ENCODE measurements at places on chromosomes 5 and 9.

DNA sequence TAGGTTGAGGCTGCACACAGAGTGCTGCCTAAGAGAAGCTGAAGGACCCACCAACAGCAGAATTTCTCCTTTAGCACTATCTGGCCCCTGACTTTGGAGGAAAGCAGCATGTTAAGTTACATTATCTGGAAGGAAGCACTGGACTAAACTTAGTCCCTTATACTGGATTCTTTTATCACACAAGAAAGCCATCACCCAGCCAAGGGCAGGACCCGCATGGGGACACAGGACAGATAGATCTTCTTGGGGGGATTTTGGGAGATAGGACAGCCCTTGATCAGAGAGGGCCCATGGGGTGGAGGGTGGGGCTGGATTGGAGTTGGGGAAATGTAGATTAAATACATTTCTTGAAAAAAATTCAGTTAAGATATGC is 14.4 kb downstream of the ANKRD33B start:
- DNase-seq, result no peak

- DNase-seq, result no peak
Measured at GRCh38 chr5:68711293-68712200, 382.3 kb upstream of the SLC30A5 start.

DNA sequence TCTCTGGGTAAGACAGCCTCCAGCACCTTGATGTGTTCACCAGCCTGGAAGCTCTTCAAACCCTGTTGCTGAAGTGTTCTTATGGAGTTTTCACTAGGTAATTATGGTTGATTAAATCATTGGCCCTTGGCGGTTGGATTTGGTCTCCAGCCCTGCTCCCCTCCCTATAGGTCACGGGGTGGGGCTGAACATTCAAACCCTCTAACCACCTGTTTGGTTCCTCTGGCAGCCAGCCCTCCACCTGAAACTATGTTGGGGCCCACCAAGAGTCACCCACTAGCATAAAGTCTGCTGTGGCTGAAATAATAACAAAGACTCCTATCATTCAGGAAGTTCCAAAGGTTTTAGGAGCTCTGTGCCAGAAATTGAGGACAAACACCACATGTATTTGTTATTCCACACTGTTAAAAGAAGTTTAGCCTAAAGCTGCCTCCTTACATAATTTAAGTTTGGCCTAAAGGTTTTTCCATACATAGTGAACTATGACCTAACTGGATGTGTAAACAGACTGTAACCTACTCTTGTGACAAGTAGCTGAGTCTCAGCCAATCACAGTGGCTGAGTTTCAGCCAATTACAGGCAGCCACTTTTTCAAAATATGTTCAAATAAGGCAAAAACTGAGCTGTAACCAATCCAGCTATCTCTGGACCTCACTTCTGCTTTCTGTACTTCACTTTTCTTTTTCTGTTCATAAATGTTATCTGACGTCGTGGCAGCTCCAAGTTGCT is 34.8 kb downstream of the TMEM252 start:
- no peak for DNase-seq

- DNase-seq, result no peak
Measured at GRCh38 chr5:172573986-172574870, 66.8 kb upstream of the NEURL1B start.

- no peak for DNase-seq
Measured at GRCh38 chr5:17433406-17433805, 64.6 kb upstream of the TAF11L2 start.

DNA sequence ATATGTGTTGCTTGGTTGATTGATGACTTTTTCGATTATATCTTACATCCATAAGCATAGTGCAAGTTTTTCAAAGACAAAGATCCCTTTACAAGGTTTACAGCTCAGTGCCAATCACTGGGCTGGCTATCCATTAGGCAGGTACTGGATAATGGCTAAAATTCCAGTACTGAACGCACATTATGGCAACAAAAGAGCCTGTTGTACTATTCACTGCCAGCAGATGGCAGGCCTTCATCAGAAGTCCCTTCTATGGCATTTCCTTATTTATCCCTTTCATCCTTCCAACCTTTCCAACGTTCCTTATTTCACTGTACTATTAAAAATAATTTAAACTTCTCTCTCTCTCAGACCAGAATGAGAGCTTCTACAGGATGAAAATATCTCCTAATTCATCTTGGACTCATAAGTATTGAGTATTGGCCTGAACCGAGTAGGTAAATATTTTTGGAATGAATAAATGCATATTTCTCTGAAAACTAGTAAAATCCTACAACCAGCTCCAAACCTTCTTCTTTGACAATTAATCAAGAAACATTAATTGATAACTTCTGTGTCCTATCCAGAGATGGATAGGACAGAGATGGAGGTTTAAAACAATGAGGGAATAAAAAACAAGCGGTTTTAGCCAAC is 6.7 kb upstream of the WNT8A start:
- DNase-seq, result peak; percentile 63

DNA sequence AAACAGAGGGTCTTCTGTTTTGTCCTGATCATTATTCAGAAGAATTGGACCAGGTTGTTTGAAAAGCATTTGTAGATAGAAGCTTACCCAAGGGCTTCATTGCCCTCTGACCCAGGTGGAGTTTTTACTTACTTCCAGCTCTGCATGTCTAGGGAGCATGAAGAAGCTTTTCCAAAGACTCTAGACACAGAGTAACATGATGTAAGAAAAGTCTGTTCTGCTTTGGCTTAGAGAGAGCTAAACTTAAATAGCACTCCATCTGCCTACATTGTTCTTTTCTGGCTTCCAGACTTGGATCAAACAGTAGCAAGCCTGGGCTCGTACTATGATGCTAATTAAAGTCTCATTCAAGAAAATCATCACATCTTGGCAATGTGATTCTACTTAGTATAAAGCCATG is 112.1 kb downstream of the SNCAIP start:
- DNase-seq, result no peak

DNA sequence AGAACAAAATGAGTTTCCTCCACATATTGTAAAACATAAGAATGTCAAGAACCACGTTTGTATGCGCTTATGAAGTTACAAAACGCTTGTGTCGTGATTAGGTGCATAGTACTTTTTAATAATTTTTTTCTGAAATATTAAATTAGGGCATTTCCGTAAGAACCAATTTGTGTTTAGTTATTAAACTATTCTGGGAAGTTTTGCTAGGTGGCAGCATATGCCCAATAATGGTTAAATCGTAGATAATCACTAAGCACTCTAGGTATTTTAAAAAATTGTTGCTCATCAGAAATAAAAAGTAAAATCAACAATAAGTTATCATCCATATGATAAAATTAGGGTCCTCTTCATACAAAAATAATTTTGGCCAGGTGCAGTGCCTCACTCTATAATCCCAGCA is 5.4 kb downstream of the SRFBP1 start:
- DNase-seq, result no peak

GRCh38 chr9:128232528-128233428 is 29.6 kb downstream of the DNM1 start:
- no peak for DNase-seq

GRCh38 chr5:2848619-2849018 is 97.1 kb upstream of the IRX2 start:
- DNase-seq, result no peak

- DNase-seq, result no peak
Measured at GRCh38 chr5:74396913-74397622, 243.5 kb downstream of the ENC1 start.

DNA sequence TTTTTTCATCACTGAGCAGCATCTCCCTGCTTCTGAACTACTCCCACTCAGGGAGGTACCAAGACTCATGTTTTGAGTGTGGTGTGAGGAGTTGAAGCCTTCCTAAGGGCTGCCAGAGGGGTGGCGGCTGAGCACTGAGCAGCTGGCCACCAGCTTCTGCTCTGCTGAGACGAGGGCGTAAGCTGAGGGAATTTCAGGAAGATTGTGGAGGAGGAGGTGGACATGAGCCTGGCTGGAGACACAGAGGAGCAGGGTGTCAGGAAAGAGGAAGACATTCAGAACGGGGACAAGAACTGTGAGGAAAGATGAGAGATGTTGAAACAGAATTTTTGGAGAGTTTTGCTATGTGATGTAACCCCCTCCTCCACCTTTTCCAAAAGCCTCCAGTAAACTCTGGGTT is 7.8 kb downstream of the LCP2 start:
- DNase-seq, result no peak

DNA sequence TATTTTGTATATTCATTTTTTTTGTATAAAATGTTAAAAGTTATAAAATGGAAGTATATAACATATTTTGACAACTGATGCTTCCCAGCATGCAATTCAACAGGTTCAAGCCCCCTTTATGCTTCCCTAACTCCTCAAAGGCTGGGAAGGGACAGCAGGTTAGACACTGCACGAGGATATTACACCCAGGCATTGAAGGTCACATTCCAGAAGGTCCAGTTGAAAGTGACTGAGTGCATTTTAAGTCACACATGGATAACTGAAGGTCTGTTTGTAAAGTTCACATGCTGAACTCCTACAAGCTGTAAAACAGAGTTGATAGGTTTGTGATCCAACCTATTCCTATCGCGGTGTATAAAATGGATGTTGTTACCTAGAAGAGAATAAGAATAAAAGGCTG is 13.6 kb downstream of the PRXL2C start:
- no peak for DNase-seq

GRCh38 chr9:35726931-35727330 is 5.1 kb downstream of the TLN1 start:
- no peak for DNase-seq

DNA sequence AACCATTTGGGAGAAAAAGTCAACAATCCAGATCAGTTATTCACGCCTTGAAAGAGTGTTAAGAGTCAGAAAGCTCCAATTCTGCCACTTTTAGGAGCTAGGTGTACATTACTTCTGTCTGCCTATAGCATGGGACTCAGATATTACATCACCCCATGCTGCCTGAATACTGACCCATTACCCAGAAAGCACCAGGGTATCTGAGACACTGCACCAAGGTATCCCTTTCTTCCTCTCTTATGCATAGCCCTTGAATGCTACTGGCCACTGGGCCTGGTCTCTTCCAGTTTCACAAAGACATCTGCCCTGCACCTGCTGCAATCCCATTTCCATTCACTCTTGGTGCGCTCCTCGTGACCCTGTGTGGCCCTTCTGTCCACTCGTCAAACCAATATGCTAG is 2.6 kb downstream of the STRBP start:
- no peak for DNase-seq

GRCh38 chr5:112555691-112556090 is 136.6 kb upstream of the EPB41L4A start:
- DNase-seq, result no peak

DNA sequence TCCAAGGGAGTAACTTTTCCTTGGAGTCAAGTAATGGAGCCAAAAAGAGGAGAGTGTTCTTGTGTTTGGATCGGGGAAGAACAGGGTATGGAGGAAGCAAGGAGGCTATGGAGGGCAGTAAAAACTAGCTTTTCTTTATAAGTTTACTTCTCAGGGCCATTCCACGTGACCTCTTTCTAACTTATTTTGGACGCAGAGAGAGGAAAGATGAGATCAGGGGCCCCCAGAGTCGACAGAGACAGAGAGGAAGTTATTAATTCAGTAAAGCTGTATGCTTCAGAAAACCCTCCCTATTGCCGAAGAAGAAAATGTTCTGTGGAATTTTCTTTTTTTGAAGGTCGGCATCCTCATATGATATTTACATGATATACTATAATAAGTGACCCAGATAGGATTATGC is 233.8 kb upstream of the MPDZ start:
- DNase-seq, result peak; percentile 53

DNA sequence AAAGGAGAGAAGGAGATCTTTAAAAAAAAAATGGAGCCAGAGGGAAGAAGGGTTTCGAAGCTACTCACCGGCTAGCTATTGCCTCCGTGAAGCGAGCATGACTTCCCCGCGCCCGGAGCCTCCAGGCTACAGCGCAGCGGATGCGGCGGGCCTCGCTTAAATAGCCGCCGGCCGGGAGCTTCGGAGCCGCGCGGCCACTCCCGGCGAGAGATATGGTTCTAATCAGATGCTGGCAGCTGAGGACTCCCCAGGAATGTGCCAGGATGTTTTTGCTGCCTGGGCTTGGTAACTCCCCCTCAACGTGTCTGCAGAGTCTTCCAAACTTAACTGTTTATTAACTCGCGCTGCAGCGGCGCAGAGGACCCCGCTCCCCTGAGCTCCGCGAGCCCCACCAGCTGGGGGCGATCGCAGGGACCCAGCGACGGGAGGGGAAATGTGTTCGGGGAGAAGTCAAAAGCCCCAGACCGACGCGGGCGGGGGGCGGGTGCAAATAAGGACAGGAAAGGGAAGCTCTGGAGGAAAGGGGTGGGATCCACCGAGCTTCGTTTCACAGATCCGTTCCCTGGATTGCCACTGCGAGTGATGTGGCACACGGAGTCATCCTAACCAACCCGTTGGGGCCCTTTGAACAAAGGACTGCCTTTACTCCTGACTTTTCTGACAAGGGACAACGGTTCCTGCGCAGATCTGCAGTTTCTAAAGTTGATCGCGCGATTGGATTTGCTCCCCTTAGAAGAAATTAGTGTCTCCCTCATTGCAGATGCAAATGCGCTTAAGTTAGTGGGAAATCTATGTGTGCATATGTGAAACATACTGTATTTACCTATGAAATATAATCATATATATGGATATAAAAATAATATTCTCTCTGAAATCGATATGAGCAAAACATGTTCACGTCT is at the start of gene DAB2:
TSS of gene DAB2 (minus strand) at position 245 of the 902 bp plus-strand sequence. CDS start 30,660 bp downstream, outside the sequence.
- peak; percentile 88 for DNase-seq

- DNase-seq, result peak; percentile 46
Measured at GRCh38 chr5:93532370-93532769, 48.6 kb downstream of the NR2F1-AS1 start.

DNA sequence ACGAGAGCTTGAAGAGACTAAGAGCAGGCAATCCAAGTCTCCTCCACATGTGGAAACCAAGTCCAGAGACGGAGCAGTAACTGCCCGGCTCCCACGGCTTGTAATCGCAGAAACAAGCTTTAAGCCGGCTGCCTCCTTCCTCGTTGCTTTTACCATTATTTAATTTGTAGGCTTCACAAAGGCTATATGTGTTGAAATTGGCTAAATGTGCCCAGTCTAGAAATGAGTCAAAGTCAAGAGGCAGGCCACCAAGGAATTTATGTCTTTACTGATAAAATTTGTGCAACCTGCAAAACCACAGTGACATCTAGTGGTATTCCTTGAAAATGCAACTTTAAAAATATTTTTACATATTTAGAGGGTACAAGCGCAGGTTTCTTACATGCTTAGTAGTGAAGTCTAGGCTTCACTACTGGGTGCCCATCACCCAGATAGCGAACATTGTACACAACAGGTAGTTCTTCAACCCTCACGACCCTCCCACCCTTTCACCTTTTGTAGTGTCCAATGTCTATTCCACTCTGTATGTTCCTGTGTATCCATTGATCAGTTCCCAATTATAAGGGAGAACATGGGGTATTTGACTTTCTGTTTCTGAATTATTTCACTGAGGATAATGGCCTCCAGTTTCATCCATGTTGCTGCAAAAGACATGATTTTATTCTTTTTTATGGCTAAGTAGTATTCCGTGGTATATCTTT is 33.5 kb upstream of the EBF1 start:
- DNase-seq, result peak; percentile 46
